Right cardiac atrium (tissue), 5 donors: ENCODE measurements at places on chromosomes 5 and 9. TPM values are rescaled to one million over a fixed set of nuclear protein-coding genes. Genes with fewer than 3 reads are reported as not detected.

GRCh38 chr5:89572696-89573095 is 689.7 kb upstream of the MEF2C start:
- DNase-seq, result no peak

- DNase-seq, result no peak
These were observed 118.7 kb upstream of the FST start for GRCh38 chr5:53361708-53362107.

- no peak for DNase-seq
These were observed 70.8 kb downstream of the RAB24 start for GRCh38 chr5:177232761-177233160.

GRCh38 chr5:144205141-144205551 is 34.5 kb downstream of the KCTD16 start:
- peak; percentile 57 for DNase-seq

GRCh38 chr9:99820685-99821395 is 845 bp upstream of the NR4A3 start:
- DNase-seq, result peak; percentile 76

Gene DRD1
- polyA plus RNA-seq, result not detected

Gene PRSS3
- not detected for polyA plus RNA-seq
